ENCODE measurements at places on chromosomes 3 and 15. TPM values are rescaled to one million over a fixed set of nuclear protein-coding genes. Genes with fewer than 3 reads are reported as not detected.
A peak's percentile ranks its signal among the peaks of the same experiment; 100 is the strongest.

GPR160 gene
- total RNA-seq: 88.9 TPM

DNA sequence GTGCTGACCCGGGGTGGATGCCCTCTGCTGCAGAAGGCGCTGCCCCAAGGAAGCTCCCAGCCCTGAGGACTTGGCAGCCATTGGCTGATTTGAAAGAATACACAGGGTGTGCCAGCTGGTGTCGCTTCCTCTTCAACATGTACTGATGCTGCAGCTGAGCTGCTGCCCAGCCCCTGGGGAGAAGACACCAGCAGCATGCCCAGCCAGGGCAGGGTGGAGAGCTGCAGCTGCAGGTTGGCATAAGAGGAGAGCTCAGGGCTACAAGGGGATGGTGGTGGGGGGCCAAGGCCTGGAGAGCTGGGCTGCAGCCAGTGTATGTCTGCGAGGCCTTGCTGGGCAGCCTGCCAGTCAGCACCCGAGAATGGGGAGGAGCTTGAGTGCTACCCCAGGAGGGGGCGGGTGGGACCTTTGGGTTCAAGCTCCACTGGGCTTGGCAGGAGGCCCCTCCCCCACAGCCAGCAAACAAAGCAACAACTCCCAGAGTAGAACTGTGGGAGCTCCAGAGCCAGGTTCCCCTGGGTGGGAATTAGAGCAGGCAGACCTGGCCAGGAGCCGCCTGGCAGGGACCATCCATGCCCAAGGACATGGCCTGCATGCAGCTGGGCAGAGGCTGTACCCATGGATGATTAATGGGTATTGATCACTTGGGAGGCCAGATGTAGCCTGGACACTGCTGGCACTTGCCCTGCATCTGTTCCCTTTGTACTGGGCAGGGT, 9.2 kb upstream of the SEMA4B start:
- peak; percentile 88 for DNase-seq

DNA sequence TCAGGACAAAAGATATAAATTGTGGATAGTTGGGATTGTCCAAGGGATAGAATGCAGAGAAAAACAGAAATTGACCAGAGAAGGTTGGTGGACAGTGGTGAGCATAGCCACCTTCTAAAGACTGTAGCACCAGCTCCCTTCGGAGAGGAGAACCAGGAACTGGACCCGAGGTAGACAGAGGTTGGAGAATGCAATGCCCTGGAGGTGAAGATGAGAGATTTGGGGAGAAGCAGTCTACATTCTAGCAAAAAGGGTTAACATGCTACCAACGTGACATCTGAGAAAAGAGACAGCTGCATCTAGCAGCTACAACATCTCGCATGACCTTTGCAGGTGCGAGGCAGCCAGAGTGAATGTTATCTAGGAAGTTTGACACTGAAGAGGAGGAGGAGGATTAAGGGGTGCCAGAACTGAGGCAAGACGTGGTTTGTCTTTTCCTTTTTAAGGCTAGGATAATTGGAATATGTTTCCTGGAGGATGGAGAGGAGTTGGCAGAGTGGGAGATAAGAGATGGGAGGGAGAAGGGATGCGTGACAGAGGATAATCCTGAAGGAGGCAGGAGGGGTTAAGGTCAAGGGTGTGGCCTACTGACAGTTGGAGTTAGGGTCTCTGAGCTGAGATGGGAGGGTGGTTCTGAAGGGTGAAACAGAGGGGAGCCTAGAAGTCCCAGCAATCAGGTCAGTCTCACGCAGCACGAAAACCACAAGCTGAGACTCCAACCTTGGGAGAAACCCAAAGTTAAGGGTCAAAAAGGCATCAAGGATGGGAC, 103.7 kb upstream of the NR2E3 start:
- DNase-seq: no peak

DNA sequence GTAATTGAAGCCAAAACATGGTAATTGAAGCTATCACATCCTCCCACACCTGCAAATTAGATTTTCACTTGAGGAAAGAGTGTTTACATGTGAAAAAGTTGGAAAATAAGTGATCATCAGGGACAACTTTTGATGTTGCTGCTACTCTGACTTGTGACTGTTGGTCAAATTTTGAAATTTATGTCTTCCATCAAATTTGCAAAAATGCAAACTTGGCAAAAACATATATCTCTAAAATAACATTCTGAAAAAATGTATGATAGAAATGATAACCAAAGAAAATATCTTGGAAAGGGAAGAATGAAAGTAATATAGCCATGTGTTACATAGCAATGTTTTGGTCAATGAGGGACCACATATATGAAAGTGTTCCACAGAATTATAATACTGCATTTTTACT, 703.9 kb upstream of the SEMA6D start:
- no peak for DNase-seq

NOX5 gene
- total RNA-seq: 0.05 TPM

DNA sequence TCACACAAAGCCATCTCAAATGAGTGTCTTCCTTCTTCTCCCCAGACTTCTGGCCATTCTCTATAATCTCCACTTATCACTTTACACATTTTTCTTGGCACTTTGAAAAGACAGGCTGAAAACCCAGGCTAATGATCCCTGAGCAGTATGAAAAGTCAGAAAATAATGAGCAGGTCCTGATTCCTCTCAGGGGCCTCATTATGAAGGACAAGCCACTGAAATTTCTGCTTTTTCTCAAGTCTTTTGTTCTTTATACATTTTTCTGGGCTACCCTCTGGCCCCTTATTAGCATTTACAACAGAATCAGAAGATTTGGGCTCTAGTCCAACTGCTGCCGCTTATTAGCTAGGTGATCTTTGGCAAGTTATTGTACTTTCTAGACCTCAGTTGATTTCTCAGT, 9.5 kb upstream of the ST6GAL1 start:
- DNase-seq: no peak

DNA sequence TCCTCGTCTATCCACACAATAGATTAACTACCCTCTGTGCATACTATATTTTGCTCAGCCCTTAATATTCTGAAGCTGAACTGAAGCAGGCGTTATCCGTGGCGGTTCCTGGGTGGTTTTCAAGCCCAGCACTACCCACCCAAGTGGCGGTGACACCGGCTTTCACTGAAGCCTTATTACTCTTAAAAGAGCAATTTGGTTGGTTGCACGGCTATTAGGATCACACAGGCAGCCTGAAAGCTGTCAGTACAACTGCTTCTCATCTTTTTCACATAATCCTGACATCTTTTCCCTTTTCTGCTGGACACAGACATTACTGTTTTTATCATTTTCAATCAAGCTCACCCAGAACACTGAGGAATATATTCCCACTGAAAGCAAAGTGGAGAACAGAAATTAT, 525.3 kb upstream of the ZNF717 start:
- DNase-seq: no peak

- no peak for DNase-seq
Measured at GRCh38 chr3:155370198-155370597, 76.7 kb upstream of the STRIT1 start.

DNA sequence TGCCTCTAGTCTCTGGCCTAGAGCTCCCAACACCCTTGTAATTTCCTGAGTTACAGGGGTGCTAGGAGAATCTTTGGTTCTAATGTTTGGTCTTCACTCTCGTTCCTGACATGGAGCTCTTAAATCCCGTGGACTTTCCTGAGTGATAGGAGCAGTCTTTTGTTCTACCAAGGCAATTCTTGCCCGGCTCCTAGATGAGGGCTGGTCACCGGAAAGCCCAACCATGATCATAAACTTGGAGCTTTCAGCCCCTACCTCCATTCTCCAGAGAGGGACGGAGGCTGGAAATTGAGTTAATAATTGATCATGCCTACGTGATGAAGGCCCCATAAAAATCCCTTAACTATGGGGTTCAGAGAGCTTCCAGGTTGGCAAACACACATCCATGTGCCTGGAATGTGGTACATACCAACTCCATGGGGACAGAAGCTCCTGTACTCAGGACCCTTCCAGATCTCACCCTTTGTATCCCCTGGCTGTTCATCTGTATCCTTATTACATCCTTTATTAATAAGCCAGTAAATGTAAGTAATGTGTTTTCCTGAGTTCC, 18.8 kb upstream of the GATM start:
- no peak for DNase-seq

- DNase-seq: no peak
Measured at GRCh38 chr3:153974614-153975013, 146.6 kb upstream of the ARHGEF26 start.

- DNase-seq: no peak
Measured at GRCh38 chr3:22209578-22209977, 458.6 kb upstream of the ZNF385D start.

GOLGA8G gene
- total RNA-seq: not detected

TRPM1 gene
- total RNA-seq: 5.5 TPM

SLC12A8 gene
- total RNA-seq: 6.5 TPM

AADAC gene
- not detected for total RNA-seq

DNA sequence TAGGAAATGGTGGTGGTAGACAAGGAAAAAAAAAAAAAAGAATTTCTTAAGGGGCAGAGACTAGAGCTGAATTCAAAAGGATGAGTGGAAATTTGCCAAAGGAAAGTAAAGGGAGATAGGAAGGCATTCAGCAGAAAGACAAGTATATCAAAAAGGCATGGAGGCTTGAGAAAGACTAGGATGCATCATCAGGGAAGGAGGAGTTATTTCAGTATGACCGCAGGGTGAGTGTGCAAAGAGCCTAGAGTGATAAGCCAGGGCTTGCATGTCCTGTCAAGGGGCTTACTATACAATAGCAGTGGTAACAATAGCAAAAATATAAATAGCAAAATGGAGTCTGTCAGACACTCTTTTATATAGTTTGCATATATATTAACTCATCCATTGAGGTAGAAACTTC, 112.0 kb downstream of the FRMD4B start:
- DNase-seq: no peak

- DNase-seq: no peak
Measured at GRCh38 chr15:60760646-60761504, 281.9 kb upstream of the ICE2 start.

SLC24A5 gene
- not detected for total RNA-seq

- no peak for DNase-seq
Measured at GRCh38 chr15:66954601-66955000, 110.8 kb upstream of the SMAD3 start.

GRCh38 chr3:28308196-28308595, 40.3 kb upstream of the ZCWPW2 start:
- DNase-seq: no peak

DNA sequence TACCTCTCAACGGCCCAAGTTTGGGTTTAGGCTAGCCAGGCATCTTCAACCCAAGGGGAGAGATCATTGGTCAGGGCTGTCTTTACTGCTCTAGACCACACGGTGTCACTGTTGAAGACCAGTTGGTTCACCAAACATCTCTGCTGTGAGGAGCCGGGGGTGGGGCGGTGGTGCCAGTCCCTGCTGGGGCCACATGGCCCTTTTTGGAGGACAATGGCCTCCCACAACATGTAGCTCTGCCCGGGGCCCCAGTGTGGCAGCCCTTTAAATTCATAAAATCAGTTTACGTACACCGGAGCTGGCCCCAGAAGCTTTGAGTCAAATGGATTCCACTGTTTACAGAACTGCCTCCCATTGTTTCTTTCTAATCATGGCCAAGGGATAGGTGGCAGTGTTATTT, 19.1 kb upstream of the TM4SF18 start:
- DNase-seq: peak; percentile 37

DNA sequence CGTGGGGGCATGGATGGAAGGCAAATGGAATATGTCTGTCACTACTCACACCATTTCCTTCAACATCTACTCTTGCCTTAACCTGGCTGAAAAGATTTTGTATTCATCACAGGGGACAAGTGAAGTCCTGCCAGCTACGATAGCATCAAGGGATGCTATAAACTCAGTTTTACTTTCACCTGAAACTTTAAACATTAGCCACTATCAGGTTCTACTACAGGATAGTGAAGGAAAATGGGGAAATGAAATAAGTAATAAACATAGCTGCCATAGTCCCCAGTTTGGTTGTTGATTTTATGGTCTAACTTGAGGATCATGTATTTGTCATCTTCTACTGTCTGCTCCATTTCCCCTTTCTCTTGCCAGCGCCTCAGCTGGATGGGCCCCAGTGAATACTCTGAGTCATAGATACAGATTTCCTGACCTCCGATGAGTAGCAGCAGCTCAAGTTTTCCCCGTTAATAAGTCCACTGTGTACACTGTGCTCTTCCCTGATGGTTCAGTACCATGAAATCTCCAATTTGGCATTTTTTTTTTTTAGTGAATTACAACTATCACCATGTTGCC, 338.2 kb upstream of the SLCO3A1 start:
- DNase-seq: no peak

DNA sequence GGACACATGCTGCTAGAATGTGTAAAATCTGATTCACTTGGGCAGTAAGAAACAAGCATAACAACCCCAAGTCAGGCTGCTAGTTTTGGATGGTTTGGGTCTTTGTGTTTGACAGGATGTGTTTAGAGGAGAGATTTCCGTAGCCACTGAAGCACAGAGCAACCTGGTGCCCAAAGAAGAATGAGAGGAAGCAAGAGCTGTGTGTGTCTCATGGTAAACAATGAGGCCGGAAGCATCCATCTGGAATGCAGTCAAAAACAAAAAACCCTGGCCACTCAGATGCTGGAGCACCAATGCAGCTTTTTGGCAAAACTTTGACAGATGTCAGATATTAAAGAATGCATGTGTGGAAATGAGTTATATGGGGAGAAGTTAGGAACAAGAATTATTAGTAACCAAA, 39.4 kb upstream of the SNRK start:
- no peak for DNase-seq

GRCh38 chr3:194137008-194137505, 1.1 kb downstream of the HES1 start:
- peak; percentile 46 for DNase-seq

TMIE gene
- total RNA-seq: 1.6 TPM

DNA sequence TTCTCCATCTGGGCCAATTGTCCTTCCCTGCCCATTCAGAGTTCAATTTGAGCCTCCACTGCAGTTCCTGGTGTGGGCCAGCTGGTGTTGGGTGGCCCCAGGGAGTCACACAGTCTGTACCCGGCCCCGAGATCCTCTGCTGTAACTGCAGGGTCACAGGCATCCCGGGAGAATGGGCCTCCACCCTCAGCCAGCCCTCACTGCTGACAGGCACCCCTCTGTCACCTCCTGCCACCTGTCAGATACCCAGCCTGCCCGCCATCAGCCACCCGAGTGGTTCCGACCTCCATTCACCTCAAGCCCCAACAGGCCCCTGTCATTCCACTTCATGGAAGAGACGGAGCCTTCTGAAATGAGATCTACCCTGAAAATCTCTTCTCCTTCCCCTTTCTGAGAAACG, 73.2 kb downstream of the ST8SIA2 start:
- DNase-seq: no peak

DNA sequence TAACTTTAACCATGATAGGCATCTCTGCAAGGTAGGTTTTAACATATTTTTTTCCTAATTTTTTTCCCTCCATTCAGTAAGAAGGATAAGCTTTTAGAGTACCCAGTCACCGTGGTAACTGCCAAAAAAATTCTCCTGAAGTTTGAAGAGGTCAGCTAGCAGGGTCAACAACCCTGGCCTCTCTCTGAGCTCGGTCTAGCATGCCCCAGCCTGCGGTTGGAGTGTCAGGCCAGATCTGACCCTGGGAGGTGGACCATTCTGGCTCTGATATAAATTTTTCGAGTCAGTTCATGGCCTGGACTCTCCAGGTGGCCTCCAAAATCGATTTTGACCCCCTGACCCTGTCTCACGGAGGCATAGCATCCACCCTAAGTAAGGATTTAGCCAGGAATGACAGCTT, 29.7 kb downstream of the SOX2 start:
- no peak for DNase-seq

GOLGA6L4 gene
- 3.6 TPM for total RNA-seq

All from prostate gland (tissue), 2 donors.